ENCODE measurements at places on chromosomes 6 and 20. TPM values are rescaled to one million over a fixed set of nuclear protein-coding genes. Genes with fewer than 3 reads are reported as not detected.

Gene ABHD16B
- total RNA-seq: not detected

Gene MRPL14
- total RNA-seq: 68.4 TPM

Gene LHFPL5
- not detected for total RNA-seq

Gene UST
- total RNA-seq: 3.4 TPM

Gene CDSN
- under 0.01 TPM for total RNA-seq

Gene IMPG1
- not detected for total RNA-seq

Gene GNMT
- total RNA-seq: 0.09 TPM

Gene CST7
- not detected for total RNA-seq

Gene SEL1L2
- not detected for total RNA-seq

Gene OPN5
- total RNA-seq: not detected

Gene ARID1B
- 28.1 TPM for total RNA-seq

Gene PLEKHG1
- total RNA-seq: 19.3 TPM

Gene TMEM151B
- total RNA-seq: not detected
